Cardiac septum (tissue), 1 donor: ENCODE measurements at places on chromosomes 5 and 9.

- no peak for DNase-seq
Observed at GRCh38 chr5:106154280-106154716, 1516.4 kb downstream of the EFNA5 start.

GRCh38 chr9:90175257-90175656 lies 467.4 kb downstream of the DIRAS2 start:
- no peak for DNase-seq

- DNase-seq: no peak
Observed at GRCh38 chr9:69029535-69029934, 6.0 kb upstream of the FXN start.

- no peak for DNase-seq
Observed at GRCh38 chr5:142149363-142149762, 40.8 kb downstream of the NDFIP1 start.

DNA sequence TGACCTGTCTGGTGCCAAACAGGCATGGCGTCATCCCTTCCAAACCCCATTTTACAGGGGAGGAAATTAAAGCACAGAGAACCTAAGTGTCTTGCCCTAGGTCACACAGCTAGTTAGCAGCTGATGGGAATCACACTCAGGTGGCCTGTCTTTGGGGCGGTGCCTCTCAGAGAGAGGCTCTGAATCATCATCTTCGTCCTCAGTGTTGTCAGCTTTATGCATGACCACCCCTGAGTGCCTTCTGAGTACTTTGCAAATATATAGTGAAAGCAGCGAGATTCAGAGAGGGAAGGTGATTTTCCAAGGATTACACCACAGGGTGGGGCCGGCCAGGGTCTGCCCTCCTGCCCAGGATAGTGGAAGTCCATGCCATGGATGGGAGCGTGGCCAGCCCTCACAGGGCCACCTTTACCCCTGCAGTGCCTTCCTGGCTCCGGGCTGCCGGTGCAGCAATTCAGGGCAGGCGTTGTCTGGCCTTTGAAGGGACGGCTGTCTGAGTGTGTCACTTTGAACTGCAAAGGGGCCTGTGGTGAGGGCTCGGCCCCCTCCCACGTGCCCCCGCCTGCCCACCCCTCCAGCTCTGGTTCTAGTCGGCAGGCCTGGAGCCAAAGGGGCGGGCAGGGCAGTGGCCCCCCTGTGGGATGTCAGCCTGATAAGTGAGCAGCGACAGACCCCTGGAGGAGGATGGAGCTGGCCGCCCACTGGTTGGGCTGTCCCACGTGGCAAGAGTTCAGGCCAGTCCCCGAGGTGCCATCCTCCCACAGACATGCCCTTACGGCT lies 16.9 kb downstream of the LMX1B start:
- DNase-seq: no peak

DNA sequence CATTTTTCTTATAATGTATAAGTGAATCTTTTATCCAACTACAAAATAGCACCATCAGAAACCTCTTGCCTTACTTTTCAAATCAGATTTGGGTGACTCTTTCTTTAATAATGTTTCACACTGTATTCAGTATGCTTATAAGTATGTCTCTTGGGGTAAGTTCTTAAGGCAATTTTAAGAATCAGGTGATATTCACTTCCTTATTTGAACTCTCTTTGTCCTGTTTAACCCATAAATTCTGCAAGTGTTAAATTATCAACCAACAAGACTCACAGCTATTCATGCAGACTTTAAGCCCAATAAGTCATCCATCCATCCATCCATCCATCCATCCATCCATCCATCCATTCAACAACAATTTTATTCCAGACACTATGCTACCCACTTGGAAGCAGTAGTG lies 142.7 kb upstream of the FBXL17 start:
- no peak for DNase-seq

- no peak for DNase-seq
Observed at GRCh38 chr5:179606071-179606909, 17.2 kb downstream of the HNRNPH1 start.

- peak; percentile 20 for DNase-seq
Observed at GRCh38 chr5:135150767-135151166, 116.7 kb upstream of the PITX1 start.

- no peak for DNase-seq
Observed at GRCh38 chr5:50958852-50959457, 292.5 kb downstream of the PARP8 start.

DNA sequence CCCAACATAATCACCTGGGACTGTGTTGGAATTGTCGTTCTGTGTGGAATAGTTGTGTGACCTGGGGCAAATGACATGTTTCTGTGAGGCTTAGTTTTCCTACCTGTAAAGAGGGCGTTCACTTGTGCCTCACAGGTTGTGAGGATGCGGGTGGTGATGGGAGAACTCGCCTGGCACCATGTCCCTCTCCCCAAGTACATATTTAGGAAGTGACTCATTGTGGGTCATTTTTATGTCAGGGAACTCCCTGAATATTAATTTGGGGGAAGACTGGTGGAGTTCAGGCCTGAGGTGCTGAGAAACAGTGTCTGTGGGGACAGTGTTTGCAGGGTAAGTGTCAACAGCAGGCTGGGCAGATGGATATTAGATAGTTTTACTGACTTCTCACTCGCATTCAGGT lies 144.7 kb downstream of the KDM4C start:
- no peak for DNase-seq

- no peak for DNase-seq
Observed at GRCh38 chr5:7348168-7348854, 47.6 kb upstream of the ADCY2 start.

DNA sequence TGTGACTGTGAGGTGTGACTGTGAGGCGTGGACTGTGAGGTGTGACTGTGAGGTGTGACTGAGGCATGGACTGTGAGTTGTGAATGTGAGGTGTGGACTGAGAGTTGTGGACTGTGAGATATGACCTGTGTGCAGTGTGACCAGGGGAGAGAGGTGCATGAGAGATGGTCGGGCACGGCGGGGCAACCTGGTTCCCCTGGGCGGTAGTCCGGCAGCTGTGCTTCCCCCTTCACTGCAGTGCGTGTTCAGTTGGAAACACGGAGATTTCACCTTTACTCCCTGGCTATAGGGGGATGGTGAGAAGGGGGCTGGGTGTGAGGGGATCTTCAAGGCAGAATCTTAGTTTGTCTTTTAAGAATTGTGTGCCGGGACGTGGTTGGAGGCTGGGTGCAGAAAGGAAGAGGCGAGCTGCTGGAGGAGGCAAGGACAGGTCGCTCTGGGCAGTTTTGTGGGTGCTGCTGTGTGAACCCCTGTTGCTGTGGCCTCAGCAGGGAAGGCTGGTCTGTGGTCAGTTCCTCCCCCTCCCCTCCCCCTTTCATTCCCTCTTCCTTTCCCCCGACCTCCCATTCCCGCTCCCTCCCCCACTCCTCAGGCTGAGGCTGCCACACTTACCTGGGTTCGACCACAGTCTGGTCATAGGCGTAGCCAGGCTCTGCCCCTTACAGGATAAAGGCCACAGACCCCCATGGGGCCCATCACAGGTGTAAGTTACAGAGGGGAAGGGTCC lies 39.3 kb downstream of the CEP72 start:
- DNase-seq: peak; percentile 63

DNA sequence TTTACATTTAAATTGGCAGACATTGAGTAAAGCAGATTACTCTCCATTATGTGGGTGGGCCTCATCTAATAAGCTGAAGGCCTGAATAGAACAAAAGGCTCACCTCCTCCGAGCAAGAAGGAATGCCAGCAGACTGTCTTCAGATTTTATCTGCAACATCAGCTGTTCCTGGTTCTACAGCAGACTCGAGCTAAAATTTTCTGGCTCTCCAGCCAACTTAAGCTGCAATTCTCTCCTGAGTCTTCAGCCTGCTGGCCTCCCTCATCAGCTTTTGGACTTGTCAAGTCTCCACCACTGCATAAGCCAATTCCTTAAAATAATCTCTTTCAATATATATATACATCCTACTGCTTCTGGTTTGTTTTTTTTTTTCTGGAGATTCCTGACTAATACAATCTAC lies 12.5 kb downstream of the TRPM3 start:
- no peak for DNase-seq

GRCh38 chr5:178630475-178630930 lies 3.7 kb upstream of the CLK4 start:
- DNase-seq: no peak

DNA sequence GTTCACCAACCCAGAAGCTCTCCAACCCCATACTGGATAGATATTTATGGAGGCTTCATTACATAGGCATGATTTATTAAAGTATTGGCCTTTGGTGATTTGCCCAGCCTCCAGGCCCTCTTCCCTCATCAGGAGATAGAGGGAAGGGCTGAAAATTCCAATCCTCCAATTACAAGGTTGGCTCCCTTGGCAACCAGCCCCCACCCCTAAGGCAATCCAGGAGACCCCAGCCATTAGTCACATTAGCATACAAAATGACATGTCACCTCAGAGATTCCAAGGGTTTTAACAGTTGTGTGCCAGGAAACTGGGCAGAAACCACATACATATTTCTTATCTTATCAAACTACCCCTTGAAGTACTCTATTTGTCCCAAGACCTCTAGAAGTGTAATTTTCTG lies 210.0 kb downstream of the HINT1 start:
- no peak for DNase-seq

GRCh38 chr5:150114773-150115408 lies 28.5 kb upstream of the CSF1R start:
- DNase-seq: peak; percentile 49

DNA sequence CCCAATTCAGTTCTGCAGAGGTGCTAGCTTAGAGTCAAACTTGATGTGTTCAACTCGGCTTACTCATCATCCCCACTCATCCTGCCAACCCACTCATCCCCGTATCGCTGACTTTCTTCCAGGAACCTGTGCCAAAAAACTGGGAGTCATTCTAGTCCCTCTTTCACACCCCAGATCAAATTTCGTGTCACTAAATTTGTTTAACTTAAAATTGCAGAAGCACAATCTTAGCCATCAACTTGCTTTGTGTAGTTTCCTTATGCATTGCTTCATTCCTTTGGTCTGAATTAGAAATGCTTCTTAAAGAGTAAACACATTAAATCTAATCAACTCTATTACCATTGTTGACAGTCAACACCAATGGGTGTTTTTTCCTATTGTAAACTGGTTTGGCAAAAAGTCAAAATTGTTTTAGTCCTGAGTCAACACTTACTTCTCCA lies 162.4 kb downstream of the TTC39B start:
- DNase-seq: no peak

DNA sequence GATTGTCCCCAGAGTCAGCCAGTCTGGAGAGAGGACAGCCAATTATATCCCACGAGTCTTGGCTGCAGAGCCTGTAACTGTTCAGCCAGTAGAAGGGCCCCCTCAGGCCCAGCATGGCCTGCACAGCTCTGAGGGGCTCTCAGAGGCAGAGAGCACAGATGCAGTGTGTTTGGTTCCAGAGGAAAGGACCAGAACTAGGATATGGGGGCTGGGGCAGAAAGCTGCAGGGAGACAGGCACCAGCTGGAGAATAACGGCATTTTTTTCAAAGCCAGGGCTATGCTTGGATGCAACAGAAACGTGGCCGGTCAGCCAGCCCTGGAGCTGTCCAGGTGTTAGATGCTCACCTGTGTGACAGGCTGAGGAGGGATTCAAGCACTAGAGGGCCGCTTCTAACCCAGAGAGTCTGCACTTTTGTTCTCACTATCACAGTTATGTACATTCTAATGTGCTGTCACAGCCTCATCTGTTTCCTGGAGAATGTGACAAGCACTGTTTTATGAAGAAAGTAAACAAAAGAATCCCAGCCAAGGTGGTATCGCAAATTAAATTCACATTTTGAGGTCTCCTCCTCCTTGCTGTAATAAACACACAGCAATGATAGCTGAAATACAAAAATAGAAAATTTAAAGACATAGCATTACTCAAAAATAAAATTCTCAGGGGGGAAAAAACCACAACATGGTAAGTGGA lies 96.5 kb downstream of the GABBR2 start:
- DNase-seq: no peak

- no peak for DNase-seq
Observed at GRCh38 chr5:76610196-76610595, 13.0 kb downstream of the F2RL2 start.

GRCh38 chr9:92432350-92432749 lies 8.1 kb upstream of the OMD start:
- DNase-seq: no peak

- no peak for DNase-seq
Observed at GRCh38 chr9:4760122-4760521, 19.1 kb upstream of the AK3 start.

- no peak for DNase-seq
Observed at GRCh38 chr5:14347522-14347921, 204.4 kb downstream of the TRIO start.

DNA sequence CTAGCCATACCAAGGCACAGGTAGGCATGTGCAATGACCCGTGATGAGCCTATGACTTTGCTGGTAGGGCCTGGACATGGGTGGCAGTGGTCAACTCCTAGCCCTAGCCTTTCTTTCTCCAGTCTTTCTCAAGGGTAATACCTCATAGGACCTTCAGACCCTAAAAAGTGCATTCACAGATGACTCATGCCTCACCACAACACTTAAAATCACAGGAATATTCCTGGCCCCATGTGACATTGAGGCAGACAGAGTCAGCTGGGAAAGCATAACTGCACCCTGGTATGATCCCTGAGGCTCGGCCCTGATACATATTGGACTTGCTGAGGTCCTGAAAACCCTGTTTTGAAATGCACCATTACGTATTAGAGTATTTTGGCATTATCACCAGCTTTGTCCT lies 449.5 kb downstream of the HINT1 start:
- DNase-seq: no peak

GRCh38 chr5:91033370-91033769 lies 349.7 kb downstream of the ARRDC3 start:
- DNase-seq: no peak

DNA sequence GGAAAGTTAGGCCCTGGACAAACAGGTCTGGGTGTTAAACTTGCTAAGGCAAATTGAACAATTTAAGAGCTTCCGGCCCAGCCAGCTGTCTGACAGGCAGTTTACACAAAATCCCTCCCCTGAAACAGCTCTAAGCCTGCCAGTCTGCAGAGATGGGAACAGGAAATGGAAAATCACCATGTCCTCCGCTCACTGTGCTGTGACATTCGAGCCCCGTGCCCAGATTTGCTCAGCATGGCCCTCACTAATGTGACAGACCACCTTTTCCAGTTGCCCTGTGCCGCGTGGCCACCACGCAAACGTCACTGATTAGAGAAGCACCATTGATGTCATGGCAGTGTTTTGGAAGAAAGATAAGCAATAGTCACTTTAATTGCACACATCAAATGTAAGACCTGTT lies 41.0 kb downstream of the CCNJL start:
- DNase-seq: no peak

GRCh38 chr9:38423973-38424843 lies at the start of gene IGFBPL1:
TSS of gene IGFBPL1 (minus strand) at chr9:38424454. CDS start at chr9:38424424, 30 bp downstream.
- DNase-seq: peak; percentile 5

- no peak for DNase-seq
Observed at GRCh38 chr5:172235132-172235780, 41.3 kb downstream of the EFCAB9 start.

GRCh38 chr5:13910637-13911288 lies 33.7 kb downstream of the DNAH5 start:
- no peak for DNase-seq

- DNase-seq: peak; percentile 74
Observed at GRCh38 chr9:119020284-119020683, 349.0 kb downstream of the BRINP1 start.

- peak; percentile 89 for DNase-seq
Observed at GRCh38 chr5:176837707-176838115, 27.4 kb downstream of the UNC5A start.

GRCh38 chr5:78242001-78242400 lies 52.5 kb downstream of the AP3B1 start:
- DNase-seq: no peak
